ENCODE measurements at places on chromosomes 1 and 21.

DNA sequence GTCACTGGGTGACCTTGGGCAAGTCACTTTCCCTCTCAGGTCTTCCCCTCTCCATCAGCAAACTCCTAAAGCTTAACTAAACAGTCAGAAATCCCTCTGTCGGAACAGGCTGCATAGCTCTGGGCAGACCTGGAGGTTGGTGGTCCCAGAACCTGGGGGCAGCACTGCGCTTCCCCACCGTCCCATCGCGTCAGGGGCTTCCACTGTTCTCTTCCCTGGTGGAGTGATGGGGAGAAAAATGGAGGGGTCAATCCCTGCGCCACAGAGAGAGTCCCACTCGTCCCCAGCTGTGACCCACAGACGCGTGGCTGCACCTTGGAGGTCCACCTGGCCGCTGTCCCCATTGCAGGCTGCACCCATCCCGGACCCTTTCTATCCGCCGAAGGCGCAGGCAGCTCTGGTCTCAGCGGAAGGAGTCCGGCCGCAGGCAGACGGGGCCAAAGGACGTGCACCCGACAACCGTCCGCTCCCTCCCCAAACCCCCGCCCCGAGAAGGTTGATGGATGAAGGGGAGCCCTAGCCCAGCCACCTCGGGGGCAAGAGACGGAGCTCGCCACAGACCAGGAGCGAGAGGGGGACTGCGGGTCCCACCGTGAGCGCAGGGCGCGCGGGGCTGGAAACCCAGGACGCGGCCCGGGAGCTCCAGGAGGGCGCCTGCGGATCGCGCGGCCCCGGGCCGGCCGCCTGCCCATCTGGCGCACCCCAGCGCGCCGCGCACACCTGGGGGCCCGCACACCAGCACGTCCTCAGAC lies 588 bp upstream of the WNT3A start:
- DNase-seq: no peak

DNA sequence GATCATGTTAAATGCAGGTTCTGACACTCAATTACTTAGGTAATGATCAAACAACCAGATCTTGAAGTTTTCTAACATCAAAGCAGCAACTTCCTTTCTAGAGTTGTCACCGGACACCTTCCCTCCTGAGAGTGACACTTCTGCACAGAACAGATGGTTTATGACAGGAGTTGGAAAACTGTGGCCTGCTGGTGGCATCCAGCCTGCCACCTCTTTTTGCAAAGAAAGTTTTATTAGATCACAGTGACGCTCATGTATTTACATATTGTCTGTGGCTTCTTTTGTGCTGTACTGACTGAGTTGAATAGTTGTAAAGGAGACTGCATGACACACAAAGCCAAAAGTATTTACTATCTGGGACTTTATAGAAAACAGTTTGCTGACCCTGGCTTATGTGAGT lies 28.3 kb downstream of the DDR2 start:
- no peak for DNase-seq

DNA sequence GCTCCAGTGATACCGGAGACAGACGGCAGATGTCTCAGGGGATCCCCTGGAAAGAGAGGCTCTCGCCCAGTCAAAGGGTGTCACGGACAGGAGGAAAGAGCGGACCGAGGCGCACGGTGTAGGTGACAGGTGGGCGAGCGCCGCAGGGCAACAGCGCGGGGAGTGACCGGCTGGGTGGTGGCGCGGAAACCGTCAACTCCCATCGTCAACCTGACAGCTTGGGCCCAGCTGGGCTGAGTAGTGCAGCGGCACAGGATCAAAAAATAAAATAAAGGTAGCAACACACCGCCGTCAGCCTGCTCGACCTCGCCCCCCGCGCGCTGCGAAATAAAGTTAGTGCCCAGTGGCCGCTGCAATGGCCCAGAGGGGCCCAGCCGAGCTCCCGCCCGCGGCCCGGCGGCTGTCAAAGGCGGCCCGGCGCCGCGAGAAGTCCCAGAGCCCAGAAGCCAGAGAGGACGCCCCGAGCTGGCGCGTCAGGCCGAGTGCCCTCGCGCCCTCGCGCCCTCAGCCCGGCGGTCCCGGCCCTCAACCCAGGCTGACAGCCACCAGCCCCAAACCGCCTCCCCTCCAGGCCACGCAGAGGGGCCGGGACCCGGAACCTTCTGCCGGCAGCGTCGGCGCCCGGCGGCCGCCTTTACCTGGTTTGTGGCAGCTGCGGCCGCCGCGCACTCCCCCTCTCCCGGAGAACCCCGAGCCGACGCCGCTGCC lies at the start of gene LYST:
TSS of gene LYST (minus strand) at position 702 of the 708 bp plus-strand sequence. CDS start 36,489 bp downstream, outside the sequence.
- peak; percentile 24 for DNase-seq

GRCh38 chr1:172882385-172882784 lies 168.4 kb downstream of the TNFSF18 start:
- no peak for DNase-seq

GRCh38 chr1:232891071-232891470 lies 59.3 kb upstream of the NTPCR start:
- no peak for DNase-seq

DNA sequence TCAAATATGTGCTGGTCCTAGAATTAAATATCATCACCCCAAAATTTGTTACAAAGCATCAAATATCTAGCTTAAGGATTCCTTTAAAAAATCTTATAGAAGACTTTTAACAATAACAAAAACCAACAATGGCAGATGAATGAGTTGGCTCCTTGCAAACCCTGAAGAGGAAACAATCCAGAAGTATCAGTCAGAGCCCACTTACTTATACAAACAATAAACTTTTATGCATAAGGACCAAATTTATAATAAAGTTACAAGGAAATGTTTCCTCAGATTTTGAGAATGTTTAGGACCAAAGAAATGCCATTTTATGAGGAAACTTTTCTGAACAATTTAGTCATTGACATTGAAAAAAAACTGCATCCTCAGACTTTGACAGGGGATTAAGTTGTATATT lies 52.7 kb downstream of the LPAR3 start:
- no peak for DNase-seq

- no peak for DNase-seq
Measured at GRCh38 chr1:29824025-29824424, 587.7 kb downstream of the PTPRU start.

GRCh38 chr1:11568687-11569086 lies 85.5 kb downstream of the FBXO2 start:
- DNase-seq: no peak

- no peak for DNase-seq
Measured at GRCh38 chr1:93992954-93993353, 83.7 kb upstream of the GCLM start.

DNA sequence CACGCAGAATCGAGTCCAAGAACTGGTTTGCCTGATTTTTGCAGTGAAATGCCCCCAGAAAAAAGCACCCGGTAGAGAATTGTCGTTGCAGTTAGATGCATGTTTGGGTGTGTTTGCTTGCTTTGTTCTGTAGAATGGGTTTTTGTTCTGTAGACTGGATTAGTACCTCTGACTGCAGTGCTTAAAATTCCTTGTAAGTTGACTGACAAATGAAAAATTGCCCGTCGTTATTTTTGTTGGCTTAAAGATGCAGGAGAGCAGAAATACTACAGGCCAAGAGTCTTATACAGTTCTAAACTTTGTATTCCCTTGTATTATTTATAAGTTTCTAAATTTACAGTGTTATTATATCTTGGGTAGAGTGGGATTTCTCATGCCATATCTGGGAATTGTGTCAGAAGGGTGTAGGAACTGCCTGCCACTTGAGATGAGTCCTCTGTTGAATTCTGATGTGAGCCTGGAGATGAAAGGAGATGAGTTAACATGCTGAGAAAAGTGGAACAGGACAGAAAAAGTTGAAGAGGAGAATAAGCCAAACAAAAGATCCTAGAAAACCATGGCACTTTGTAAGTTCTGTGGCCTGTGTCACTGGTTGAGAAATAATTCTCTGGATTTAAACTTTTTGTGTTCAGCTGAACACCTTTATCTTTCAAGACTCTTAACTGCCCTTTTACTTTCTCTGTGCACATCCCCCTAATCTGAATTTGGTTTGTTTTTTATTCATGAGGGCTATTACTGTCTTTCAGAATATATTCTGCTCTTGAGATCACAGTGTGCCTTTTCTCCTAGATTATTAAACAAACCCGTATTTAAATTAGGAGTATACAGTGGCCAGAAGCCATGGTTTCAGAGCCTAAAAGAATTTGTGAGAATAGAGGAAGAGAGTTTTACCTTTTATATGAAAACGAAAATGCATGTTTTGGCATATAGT lies 1.4 kb downstream of the DESI2 start:
- DNase-seq: no peak

DNA sequence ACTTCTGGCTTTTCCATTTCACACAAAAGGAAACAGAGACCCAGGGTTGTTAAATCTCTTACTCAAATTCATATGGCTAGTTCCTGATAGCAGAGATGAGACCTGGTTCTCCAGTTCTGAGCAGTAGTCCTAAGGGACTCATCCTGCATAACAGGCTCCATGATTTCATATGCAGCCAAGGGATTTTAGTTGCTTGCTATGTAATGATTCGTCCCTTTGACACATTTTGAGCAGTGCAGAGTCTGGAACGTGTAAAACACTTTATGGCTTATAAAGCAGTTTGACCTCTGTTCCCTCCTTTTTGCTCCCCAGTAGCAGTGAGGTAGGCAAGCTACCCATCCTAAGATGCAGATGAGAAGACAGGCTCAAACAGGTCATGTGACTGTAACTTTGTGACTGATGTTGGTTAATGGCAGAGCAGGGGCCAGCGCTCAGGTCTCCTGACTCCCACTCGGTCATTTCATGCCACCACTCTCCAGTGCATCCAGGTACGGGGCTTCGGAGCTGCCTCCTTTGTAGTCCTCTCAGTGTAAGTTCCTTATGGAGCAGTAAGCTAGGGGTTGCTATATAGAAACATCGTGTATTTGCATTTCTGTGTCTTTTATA lies 24.2 kb downstream of the CC2D1B start:
- no peak for DNase-seq

DNA sequence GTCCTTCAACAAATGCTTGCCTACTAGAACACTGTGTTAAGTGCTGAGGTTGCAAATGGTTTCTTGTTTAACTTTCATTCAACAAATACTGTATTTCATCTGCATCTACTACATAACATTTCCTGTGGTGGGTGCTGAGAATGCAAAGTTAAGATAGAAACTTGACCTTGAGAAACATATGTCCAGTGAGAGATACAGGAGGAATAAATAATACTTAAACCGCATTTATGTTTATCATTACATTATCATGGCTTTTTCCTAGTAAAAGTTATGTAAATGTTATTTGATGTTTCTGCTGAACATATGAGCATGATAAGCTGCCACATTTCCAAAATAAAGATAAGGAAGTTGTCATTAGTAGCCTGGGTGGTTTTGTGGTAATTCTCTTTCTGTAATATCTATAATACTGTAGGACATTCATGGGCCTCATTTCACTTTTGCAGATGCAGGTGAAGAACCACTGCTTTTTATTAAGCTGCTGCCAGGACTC lies 590.4 kb downstream of the PLPP3 start:
- DNase-seq: no peak

- no peak for DNase-seq
Measured at GRCh38 chr1:154733621-154734020, 125.6 kb upstream of the ADAR start.

DNA sequence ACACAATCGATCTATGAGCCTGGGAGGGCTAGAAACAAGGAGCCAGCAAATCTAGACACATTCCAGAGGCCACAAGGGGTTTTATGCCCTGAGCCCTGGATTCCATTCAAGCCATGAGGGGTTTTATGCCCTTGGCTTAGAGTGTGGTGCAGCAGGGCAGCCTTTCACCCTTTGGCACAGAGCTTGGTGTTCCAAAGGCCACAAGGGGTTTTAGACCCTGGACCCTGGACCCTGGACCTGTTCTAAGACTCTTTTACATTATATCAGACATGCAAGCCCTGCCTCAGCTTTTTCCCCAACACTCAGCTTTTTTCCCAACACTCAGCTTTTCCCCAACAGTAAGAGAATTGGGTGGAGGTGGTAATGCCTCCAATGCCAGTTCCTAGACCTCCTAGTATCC lies 13.3 kb downstream of the MSTO1 start:
- no peak for DNase-seq

GRCh38 chr1:102098536-102098935 lies 101.8 kb upstream of the OLFM3 start:
- no peak for DNase-seq

DNA sequence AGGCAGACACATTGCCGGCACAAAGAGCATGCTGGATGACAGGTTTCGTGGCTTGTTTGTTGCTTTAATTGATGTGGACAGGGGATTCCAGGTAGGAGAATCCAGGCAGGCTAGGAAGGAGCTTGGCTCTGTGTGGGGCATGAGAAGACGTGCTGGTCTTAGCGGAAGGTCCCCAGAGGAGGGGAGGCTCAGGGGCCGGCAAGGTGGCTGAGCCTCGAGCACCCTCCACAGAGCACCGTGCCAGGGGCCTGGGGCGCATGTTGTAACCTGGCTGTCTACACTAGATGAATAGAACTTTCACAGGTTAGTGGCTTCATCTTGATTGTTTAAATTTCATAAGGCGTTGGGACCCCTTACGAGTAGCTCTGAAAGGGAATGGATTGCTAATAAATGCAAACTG lies 223.1 kb downstream of the CAMTA1 start:
- no peak for DNase-seq

DNA sequence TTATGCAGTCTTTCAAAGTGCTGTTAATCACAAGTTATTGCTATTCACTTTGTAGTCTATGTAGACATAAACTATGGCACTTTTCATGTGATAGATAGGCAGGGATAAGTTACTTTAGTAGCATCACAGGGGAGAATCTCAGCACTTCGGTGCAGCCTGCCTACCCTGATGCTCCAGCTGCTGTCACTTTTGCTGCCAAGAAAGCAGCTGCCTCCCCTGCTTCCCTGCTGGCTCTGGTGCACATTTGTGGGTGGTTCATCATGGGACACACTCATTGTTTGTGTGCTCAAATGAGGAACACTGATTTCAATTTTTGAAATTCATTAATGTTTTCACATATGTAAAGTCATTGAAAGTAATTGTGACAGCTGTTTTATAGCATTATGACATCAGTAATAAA lies 272.6 kb downstream of the S1PR1 start:
- no peak for DNase-seq

DNA sequence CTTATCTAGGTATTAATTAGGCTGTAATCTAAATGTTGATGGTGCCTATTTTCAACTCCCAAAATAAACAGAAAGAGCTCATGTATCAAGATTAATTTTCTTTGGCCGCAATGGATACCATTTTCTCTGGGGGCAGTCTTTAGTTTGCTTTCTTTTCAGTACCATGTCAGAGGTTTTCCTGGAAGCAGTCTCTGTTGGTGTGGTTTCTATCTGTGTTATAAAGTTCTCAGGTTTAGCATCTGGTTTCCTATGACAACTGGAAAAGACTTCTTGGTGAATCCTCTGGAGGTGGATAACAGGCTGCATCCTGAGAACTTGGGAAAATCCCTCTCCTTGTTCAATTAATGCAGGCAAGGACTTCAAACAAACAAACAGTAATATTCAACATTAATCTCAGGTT lies 38.7 kb upstream of the BATF3 start:
- no peak for DNase-seq

GRCh38 chr1:153415850-153416570 lies at the start of gene S100A7A:
TSS of gene S100A7A (plus strand) at chr1:153416520. CDS start at chr1:153418083, 1,563 bp downstream.
- no peak for DNase-seq

DNA sequence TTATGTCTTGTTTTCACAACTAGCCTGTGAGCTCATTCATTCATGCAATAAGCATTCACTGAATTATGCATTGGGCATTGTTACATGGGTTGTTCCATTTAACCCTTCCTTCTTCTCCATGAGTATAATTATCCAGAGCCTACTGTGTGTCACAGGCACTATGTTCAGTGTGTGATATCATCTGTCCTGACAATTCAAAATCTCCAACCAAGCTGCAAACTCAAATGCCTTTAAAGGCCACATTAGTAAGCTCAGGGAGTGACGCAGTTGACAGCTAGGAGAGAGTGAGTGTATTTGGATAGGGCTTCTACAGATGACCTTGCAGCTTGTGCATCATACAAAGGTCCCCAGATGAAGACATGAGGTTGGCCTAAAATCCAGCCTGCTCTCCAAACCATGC lies 289.5 kb downstream of the OMA1 start:
- DNase-seq: no peak
